Lung microvascular endothelial cell (primary cell): ENCODE measurements at places on chromosomes 4 and X. TPM values are rescaled to one million over a fixed set of nuclear protein-coding genes. Genes with fewer than 3 reads are reported as not detected.

Gene F8A2
- not detected in 2 replicates for total RNA-seq

Gene HS3ST1
- 1.3 and 2.2 TPM in 2 replicates for total RNA-seq

Gene LAGE3
- 12.6 and 19.8 TPM in 2 replicates for total RNA-seq

Gene DCLK2
- 1.2 and 1.7 TPM in 2 replicates for total RNA-seq

DNA sequence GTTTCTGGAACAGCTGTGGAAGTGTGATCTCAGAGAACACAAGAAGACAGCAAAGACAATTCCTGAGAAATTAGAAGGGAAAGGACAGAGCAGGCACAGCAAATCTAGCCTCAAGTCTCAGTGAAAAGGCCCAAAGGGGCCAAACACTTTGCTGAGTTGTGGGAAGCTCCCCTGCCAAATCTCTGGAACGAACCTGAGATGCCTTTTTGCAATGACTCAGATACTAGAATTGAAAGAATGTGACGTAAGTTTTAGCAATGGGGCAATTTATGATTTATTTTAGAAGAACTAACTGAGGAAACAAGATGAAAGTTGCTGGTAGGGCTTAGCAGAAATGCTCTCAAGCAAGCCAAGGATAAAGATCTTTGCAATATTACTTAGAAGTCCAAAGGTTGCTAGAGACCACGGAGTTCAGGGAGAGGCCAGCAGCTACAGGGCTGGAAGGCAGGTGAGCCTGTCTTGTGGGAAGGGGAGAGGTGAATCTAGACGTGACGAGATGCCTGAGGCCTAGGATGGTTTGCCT is 92.8 kb downstream of the AMELX start:
- DNase-seq, result no peak

GRCh38 chrX:148049441-148049840 is 68.3 kb downstream of the FMR1NB start:
- DNase-seq, result peak; percentile 26

GRCh38 chr4:73505567-73505966 is 24.0 kb downstream of the AFM start:
- no peak for DNase-seq

- DNase-seq, result no peak
Measured at GRCh38 chr4:175633310-175633709, 178.8 kb downstream of the GPM6A start.

GRCh38 chrX:102765809-102766208 is 45.3 kb downstream of the GPRASP3 start:
- peak; percentile 23 for DNase-seq

DNA sequence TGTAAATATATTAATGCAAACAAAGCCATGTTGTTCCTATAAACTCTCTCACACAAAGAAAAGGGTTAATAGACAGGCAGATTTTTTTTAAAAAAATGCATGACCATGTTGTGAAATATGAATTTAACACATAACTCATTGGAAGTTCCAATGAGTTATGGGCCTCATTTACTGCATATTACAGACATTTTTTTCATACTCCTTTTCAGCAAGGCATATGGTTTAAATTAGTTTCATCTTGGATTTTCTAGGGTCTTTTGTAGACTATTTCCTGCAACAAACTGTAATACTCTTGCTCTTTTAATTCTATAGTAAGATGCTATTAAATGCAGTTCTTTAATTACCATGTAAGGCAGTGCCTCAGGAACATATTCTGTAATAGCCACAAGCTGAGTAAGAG is 323.1 kb downstream of the GBA3 start:
- DNase-seq, result no peak

GRCh38 chr4:76764251-76764650 is 133.7 kb downstream of the SOWAHB start:
- no peak for DNase-seq

GRCh38 chr4:158667651-158668198 is 4.0 kb downstream of the C4orf46 start:
- peak; percentile 3 for DNase-seq

- no peak for DNase-seq
Measured at GRCh38 chr4:175412161-175412560, 399.9 kb downstream of the GPM6A start.

GRCh38 chr4:85970535-85970934 is 389.3 kb downstream of the MAPK10 start:
- DNase-seq, result peak; percentile 41

DNA sequence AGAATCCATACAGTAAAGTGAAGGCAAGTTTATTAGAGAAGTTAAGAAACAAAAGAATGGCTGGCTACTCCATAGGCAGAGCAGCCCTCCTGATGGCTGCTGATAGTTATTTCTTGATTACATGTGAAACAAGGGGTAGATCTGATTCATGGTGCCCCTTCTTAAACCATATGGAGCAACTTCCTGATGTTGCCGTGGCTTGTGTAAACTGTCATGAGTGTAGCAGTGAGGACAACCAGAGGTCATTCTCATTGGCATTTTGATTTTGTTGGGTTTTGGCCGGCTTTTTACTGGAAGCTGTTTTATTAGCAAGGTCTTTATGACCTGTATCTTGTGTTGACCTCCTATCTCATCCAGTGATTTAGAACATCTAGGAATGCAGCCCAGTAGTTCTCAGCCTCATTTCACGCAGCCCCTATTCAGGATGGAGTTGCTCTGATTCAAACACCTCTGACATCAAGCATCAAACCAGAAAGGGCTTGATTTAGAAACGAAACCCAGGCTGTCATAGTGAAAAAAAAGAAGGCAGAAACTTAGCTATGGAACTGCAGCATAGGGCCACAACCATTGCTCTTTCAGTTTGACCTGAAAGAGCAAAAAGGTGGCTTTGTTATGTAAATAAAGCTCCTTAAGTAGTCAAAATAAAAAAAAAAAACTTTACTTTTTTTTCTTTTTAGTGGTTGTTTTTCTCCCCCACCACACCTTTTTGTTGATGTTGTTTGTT is 37.8 kb downstream of the SPCS3 start:
- DNase-seq, result no peak
